ENCODE measurements at places on chromosomes 1 and 21.

DNA sequence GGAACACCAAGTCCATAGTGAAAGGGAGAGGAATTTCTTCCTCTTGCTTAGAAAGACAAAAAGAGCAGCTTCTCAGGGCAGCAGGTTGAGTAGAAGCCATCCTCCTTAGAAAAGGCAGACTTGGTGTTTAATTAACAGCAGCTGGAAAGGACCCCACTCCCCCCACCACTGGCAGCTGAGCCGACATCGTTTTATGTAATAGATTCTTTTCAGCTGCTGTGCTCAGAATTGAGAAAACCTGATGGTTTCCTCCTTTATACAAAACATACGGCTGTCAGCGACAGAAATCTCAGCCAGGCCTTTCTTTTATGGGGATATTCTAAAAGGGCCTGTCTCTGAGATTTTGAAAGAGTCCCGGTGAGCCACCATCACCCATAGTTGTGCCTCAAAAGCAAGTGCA is 49.9 kb downstream of the MAN1C1 start:
- DNase-seq = no peak

DNA sequence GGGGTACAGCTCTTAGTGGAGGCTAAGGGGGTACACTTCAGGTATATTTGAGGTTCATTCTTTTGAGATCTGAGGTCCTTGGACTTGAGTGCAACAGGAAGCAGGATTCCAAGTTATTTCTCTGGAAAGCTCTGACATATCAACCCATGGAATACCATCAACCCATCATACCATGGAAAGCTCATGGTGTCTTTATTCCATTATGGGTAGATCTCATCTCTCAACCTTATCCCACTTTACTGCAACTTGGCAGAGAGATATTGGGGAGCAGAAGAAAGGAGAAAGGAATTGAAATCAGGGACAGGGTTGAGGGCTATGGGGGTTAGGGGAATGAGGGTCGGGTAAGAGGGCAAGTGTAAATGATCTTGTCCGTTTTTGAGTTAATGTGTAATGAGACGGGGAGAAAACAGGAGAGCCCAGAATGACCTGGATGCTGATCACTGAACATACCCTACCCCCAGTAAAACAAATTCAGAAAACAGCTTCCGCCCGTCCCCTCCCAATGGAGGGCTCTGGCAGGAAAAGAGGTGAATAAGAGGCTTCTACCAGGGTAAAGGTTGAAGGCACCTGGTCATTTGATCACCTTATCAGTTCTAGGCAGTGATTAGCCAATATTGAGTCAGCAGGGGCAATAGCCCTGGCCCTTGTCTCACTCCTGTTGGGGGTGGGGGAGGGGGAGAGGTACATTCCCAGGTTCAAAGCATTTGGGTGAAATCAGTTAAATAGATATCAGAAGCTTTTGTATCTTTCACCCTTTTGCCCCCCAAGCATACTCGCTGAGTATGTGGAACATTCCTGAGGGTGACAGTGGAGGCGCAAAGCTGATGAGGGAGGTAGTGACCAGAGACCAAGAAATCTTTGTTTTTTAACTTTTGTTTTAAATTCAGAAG is 622 bp upstream of the APOA2 start:
- DNase-seq = no peak

- peak; percentile 64 for DNase-seq
Measured at GRCh38 chr1:54273092-54273794, 73.3 kb downstream of the MRPL37 start.

DNA sequence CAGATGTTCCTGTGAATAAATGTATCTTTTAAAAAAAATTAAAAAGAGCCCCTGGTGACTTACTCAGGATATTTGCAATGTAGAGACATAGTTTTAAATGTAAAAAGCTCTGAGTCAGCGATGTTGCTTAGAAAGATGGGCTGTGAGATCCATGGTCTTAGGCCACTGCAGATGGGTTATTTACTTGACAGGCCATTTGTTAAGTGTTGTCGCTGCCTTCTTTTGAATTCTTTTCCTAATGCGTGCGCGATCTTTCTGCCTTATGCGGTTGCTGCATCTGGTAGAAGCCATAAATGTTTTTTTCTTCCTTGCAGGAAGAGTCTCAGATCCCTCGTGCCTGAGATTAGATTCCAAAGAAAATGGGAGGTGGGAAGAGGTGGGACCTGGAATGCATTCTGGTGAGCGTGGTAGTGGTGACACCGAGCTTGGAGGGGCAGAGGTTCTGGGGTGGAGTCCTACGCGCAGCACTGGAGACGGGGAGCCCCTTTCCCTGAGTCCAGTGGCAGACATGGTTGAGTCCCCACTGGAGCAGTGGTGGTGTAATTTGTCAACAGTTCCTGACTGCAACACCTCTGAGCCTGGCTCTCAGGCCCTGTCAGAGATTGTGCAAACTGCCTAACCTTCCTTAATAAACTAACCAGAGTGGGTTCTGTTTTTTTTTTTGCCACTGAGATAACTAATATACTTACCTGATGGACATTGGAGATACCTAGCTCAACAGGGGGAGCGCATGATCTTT is 197.2 kb downstream of the HHAT start:
- DNase-seq = no peak

DNA sequence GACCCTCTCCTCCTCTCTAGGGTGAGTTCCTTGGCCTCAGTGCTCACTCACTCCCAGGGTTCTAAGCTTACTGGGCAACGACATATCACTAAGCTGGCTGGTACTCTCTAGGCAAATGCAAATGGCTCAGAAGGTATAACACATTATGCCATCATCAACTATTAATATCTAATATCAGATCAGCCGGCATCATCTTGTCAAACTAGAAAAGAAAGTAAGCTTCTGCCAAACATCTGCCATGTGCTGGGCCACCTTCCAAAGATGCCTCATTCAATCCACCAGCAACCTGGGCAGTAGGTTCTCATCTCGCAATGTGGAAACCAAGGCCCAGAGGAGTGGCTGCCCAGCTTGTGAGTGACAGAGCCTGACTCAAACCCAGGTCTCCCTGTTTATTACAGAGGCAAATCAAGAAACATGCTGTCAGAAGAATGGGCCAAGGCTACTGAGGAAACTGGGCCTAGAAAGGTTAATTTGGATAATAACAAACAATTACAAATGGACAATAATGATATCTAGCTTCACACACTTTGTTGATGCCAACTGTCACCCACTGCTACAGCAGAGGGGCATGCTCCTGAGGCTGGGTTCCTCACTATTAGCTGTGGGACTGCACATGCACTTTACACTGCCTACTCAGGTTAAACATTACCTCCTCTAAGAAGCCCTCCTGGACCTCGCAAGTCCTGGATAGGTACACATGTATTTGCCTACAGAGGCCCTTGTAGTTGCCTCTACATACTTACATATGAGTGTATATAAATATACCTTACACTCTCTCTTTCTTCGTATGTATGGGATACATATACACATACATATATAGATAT is 183.3 kb upstream of the JUN start:
- no peak for DNase-seq

DNA sequence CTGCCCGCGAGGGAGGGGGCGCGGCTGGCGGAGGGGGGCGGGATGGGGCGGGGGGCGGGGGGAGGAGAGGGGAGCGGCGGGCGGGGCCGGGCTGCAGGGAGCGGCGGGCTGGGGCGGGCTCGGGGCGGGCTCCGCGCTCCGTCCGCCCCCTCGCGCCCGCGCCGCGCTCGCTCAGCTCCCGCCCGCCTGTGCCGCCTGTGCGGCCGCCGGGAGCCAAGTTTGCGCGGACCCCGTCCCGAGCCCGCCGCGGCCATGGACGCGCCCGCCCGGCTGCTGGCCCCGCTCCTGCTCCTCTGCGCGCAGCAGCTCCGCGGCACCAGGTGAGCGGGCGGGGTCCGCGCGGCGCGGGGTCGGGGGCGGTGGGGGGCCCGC is at the start of gene GABRD:
GABRD (plus strand) TSS at position 174 of the 372 bp plus-strand sequence; CDS start at position 253, 79 bp downstream.
- DNase-seq = no peak

- no peak for DNase-seq
Measured at GRCh38 chr1:193140254-193140653, 18.4 kb downstream of the CDC73 start.

DNA sequence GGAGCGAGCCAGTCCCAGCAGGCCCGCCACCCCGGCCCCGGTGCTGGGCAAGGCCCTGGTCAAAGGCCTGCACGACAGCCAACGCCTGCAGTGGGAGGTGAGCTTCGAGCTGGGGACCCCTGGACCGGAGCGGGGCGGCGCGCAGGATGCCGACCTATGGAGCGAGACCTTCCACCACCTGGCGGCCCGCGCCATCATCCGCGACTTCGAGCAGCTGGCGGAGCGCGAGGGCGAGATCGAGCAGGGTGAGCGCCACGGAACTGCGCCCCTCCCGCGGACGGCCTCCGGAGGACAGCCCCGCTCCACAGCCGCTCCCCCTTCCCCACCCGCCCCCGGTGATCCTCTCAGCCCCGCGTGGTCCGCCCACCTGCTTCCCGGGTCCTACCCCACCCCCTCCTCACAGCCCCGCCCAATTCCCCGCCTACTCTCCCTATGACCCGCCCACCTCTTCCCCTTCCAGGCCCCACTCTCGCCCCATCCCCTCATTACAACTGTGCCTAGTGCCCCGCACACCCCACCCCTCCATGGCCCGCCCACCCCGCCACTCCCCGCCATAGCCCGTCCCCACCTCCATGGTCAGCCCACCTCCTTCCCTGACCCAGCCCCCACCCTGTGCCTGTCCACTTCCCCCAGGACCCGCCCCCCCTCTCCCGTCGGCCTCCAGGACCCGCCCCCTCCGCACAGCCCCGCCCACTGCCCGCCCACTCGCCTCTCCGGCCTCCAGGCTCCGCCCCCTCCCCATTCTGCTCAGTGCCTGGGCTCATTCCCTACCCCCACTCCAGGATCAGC is 52.7 kb downstream of the VWA5B1 start:
- no peak for DNase-seq

- DNase-seq = no peak
Measured at GRCh38 chr1:167950569-167950968, 13.7 kb upstream of the MPC2 start.

GRCh38 chr1:45974541-45975269 is 157.7 kb downstream of the PIK3R3 start:
- DNase-seq = no peak

DNA sequence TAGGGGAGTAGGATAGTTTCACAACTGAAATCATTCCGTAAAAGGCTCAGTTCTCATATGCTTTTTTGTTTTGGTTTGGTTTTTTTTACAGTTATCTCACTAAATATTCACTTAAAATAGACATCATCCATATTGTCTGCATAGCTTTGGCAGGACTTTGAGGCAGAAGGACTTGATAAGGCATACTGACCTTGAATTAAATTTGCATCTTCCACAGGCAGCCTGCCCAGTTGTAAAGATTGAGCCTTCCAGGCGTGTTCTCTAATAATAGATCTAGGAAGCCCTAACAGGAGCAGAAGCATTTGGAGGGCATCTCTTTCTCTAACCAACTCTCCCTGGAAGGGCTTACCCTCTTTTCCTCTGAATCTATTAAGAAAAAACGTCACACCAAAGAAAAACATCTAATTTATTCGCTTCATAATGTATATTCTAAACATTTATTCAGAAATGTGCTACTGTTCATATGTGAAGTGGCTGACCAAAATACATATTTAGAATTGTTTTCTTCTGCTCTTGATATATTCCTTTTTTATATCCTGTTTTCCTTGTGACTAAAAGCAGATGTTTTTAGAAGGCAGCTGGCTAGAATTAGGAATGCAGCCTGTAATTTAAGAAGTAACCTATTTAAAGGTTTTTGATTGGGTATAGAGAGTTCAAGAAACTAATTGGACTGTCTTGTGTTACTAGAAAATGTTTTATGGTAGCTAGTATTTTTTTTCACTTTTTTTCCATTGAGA is 20.2 kb downstream of the DESI2 start:
- peak; percentile 18 for DNase-seq

DNA sequence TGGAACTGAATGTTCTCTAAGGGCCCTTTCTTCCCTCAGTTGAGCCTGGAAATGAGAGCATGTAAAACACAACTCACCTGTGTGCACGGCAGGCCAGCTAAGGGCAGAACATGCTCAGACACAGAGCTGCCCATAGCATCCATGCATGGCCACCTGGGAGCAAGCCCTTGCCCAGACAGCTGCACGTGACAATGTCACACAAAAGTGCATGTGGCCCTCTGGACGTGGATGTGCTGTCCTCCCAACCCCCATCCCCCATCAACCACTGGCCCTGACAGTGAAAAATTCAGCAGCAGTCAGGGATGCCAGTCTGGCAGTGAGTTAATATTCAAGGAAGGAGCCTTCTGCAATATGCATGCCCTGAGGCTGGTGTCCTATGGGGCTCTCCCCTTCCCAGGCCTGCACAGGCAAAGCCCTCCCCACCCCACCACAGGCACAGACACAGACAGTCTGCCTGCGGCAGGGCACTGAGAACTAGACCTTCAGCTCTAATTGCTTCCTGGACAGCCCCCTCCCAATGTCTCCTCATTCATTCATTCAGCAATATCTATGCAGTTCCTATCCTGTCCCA is 14.6 kb upstream of the COL16A1 start:
- DNase-seq = no peak

GRCh38 chr1:184465489-184466146 is 78.8 kb downstream of the C1orf21 start:
- no peak for DNase-seq

- no peak for DNase-seq
Measured at GRCh38 chr1:212205843-212206242, 79.4 kb upstream of the PPP2R5A start.

DNA sequence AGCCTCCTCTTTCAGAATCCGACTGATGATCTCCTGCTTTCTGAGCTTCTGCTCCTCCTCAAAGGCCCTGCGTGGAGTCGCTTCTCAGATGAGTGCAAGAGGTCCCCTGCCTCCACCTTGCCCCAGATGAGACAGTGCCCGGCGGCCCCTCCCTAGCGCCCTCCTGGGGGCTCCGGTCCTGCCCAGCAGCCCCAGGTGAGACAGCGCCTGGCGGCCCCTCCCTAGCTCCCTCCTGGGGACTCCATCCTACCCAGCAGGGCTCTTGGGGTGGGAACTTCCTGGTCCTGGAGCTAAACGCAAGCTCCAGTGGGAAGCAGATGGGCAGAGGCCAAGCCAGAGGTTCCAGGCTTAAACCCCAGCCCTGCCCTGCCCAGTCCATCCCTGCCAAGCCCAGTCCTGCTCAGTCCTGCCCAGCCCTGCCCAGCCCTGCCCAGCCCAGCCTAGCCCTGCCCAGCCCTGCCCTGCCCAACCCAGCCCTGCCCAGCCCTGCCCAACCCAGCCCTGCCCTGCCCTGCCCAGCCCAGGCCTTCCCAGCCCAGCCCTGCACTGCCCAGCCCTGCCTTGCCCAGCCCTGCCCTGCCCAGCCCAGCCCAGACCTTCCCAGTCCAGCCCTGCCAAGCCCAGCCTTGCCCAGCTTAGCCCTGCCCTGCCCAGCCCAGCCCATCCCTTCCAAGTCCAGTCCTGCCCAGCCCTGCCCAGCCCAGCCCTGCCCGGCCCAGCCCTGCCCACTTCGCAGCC is 34.6 kb downstream of the CFAP74 start:
- DNase-seq = no peak

DNA sequence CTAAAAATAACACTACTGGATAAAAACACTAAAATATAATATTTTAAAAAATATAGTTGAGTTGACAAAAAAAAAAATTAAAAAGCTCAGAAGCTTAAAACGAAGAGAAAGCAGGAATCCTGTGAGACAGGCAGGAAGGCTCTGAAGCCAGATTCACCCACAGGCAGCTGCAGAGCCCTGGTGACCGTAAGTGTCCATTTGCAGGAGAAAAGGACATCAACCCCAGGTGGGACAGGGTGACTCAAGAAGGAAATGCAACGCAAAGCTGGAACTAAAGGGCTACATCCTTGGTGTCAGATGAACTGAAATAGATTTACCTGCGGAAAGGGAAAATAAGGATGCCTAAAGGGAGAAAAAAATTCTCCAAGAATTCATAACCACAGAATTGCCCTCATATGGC is 46.8 kb downstream of the USP24 start:
- DNase-seq = no peak

GRCh38 chr1:18571275-18571674 is 59.4 kb upstream of the PAX7 start:
- DNase-seq = no peak

GRCh38 chr1:243970077-243970476 is 81.0 kb upstream of the ZBTB18 start:
- DNase-seq = no peak
